ENCODE measurements at places on chromosomes 4 and X.

DNA sequence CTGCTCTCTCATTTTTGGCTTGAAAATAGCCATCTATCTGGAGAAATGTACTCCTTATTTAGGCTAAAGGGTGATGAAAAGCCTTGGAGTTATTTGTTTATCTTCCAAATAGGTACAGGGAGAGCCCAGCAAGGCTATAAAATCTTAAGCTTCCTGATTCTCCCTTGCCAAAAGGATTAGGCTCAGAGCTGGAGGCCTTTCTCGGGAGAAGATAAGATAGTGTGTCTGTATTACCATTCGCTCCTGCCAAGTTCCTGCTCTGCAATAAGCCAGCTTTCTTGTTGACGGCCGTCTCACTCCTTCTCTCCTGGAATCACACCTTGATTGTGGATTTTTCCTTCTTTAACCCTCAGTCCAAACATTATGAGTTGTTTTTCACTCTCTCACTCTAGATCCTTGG, 171.8 kb upstream of the TTC29 start:
- DNase-seq: no peak

GRCh38 chr4:112421911-112422310, 94.1 kb downstream of the NEUROG2 start:
- DNase-seq: no peak

GRCh38 chr4:94877973-94878372, 120.2 kb downstream of the BMPR1B start:
- DNase-seq: no peak

GRCh38 chr4:70704931-70705182, 16.5 kb downstream of the UTP3 start:
- DNase-seq: no peak

DNA sequence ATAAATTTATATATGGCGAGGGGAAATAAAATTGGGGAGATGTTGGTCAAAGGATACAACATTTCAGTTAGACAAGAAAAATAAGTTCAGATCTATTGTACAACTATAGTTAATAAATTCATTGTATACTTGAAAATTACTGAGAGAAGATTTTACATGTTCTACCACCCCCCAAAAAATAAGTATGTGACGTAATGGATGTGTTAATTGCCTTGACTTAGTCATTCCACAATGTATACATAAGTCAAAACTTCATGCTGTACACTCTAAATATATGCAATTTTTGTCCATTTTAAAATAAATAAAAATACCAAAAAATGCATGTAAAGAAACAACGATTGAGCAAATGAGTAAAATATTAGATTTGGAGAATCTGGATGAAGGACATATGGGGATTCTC, 1.8 kb downstream of the USP11 start:
- DNase-seq: no peak

Data from glomerular endothelial cell (primary cell).